CD4-positive, alpha-beta T cell treated with Interleukin-4 for 1 hour (primary cell): ENCODE measurements at places on chromosomes 7 and 10.

GRCh38 chr7:51134013-51134441, 182.6 kb downstream of the COBL start:
- no peak for DNase-seq

GRCh38 chr10:48470115-48470892, 134.6 kb downstream of the ARHGAP22 start:
- peak; percentile 5 for DNase-seq

GRCh38 chr7:88217675-88218428, 2.0 kb downstream of the SRI start:
- DNase-seq = peak; percentile 46

DNA sequence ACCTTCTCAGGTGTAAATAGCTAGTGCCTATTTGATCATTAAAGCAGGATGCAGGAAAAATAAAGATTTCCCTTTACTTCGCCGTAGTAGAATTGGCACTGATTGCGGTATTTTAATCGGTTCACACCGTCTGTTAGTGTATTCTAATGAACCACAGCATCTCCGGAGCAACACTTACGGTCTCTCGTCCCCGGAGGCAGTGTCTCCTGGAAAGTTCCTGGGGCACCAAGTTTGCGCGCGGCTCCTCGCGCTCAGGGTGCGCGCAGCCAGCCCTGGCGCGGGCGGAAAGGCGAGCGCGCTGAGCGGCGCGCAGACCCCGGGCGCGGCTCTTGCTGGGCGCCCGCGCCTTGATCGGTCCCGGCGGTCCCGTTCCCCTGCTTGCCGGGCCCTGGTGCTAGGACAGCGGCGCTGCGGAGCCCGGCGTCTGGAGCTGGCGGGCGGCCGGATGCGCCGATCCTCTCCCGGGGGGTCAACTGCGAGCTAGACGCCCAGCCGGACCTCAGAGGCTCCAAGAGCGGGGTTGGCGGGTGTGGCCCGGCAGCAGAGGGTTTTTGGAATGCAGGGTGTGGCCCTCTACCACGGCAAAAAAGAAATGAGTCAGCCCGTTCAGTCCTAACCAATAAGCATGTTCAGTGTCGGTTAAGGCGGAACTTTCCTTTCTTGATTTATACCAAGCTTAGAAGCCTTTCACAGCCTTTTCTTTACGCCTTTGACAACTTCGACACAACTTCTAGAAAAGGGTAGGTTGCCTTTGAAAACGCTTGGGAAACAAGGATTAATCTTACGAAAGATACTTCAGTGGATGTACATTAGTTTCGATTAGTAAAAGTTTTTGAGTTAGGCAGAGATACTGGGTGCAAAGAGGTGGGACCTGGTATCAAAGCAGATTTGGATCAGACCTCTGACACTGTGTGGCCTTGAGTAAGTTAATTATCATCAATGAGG, 166.8 kb upstream of the ASAH2 start:
- DNase-seq = peak; percentile 57

DNA sequence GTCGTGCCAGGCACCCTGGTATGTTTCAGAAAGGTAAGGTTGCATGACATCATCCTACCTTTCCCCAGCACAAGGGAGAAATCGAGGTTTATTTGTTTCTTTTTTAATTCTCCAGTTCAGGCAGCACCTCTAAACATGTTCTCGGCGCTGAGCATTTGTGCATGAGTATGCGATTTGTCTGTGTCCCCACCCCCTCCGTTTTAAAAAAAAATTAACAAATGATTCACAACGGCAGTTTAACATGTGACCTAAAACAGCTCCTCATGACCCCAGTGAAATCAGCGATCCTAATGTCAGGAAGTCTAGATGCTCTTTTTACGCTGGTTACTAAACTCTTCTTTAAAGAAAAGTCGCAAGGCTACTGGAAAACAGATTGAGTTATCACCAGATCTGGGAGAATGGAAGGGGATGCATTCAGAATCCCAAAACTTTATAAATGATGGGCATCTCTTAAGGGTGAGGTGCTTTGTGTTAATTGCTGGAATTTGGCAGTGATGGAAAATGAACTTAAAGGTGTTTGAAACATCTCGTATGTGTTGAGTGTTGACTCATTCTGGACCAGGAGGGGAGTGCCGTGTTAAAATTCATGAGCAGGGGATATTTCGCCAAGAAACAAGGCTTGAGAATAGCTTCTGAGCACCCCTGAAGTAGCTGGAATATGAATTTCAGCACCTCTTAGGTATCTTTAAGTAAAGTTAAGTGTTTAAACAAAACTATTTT, 106.8 kb upstream of the PDCD4 start:
- no peak for DNase-seq

- DNase-seq = no peak
These were observed 6.6 kb downstream of the AFAP1L2 start for GRCh38 chr10:114397651-114398145.

- no peak for DNase-seq
These were observed 7.7 kb downstream of the BBS9 start for GRCh38 chr7:33137103-33137502.

GRCh38 chr7:128103498-128104107, 72.4 kb upstream of the LRRC4 start:
- no peak for DNase-seq

DNA sequence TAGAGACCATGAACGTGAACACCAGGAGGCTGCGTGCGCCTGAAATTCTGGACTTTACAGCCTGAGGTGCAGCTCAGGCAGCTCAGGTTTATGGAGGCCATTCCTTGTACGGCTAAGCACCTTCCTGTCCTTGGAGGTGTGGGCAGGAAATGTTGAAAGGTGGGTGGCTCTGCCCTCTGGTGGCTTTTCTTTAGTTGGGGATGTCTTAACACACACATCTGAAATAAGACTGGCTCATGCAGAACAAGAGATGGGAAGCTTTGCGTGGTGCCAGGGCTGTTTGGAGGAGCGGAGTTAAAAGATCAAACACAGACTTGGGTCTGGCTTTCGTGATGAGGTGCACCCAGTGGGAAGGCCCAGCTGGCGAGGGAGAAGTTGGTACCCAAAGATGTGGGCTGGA, 64.1 kb downstream of the DOCK1 start:
- no peak for DNase-seq

DNA sequence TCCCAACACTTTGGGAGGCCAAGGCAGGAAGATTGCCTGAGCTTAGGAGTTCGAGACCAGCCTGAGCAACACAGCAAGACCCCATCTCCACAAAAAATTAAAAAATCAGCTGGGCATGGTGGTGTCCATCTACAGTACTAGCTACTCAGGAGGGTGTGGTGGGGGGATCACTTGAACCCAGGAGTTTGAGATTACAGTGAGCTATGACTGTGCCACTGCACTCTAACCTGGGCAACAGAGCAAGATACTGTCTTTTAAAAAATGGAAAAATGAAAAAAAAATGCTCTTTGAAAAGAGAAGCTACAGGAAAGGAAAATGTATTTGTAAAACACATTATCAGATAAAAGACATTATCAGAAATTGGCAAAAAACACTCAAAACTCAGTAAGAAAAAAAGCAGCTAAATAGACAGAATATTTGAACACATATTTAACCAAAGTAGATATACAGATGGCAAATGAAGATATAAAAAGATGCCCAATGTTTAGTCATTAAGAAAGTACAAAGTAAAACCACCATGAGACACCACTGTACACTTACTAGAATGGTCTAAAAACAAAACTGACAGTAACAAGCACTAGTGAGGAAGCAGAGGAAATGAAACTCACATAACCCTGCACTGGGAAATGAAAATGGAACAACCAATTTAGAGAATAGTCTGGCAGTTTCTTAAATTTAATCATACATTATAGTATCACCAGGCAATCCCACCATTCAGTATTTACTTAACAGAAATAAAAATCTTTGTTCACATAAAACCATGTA, 40.5 kb downstream of the NRBF2 start:
- DNase-seq = no peak

GRCh38 chr7:68892236-68892635, 706.0 kb upstream of the AUTS2 start:
- DNase-seq = no peak

- no peak for DNase-seq
These were observed 33.2 kb upstream of the MXI1 start for GRCh38 chr10:110174201-110174600.

- DNase-seq = no peak
These were observed 10.2 kb downstream of the PLEKHA8 start for GRCh38 chr7:30038196-30038980.

DNA sequence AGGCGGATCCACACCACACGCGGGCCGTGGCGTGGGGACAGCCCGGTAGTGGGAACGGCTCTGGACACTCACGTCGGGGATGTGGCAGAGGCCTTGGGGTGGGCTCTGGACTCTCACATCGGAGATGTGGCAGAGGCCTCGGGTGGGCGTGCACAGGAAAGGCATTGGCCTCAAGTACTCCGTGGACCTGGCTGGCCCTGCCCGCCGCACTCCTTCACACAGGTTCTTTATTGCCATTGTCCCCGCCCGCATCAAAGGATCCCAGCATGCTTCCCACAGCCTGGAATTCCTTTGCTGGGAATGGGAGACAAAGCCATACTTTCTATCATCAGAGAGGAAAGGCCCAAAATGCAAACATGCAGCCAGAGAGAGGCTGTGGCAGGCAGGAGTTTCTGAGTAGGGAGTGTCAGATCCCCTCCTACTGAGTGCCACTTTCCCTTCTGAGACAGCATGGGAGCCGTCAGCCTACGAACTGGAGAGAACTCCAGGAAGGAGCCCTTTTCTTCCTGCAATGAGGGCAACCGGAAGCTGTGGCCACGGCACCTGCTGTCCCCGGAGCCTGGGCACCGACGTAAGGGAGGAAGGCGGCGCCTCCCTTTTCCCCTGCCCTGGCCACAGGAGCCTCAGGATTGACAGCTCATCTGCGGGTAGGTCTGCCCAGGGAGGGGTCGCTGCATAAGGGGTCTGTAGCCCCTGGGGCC, 51.5 kb downstream of the RBM17 start:
- peak; percentile 36 for DNase-seq

DNA sequence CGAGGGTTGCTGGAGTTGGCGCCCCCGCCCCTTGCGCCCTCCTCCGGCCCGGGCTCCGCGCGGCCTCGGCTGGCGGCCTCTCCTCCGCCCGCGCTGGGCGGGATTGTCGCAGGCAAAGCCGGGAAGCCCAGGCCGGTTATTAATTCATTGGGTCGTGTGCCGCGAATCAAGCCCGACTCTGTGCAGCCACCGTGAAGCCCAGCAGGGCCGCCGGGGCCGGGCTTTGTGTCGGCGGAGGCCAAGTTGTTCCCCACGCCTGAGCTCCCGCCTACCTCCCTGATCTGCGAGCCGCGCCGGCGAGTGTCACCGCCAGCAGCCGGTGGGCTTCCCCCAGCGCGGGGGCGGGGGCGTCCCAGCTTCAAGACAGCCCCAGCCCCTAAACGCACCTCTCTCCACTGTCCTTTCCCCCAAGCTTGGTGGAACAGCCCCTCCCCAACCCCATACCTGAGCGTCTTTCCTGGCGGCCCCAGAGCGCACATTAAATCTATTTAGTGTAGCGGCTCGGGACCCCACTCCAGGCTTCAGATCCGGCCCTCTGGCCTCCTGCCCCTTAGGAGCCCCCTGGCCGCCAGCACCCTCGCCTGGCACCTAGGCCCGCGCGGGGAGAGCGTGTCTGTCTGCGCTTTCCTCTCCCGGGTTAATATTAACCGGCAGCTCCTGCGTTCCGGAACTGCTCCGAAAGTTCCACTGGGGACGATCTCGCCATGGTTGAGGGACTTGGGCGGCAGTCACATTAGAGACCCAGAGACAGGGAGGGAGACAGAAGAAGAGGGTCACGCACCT, 3.5 kb downstream of the SHH start:
- no peak for DNase-seq

DNA sequence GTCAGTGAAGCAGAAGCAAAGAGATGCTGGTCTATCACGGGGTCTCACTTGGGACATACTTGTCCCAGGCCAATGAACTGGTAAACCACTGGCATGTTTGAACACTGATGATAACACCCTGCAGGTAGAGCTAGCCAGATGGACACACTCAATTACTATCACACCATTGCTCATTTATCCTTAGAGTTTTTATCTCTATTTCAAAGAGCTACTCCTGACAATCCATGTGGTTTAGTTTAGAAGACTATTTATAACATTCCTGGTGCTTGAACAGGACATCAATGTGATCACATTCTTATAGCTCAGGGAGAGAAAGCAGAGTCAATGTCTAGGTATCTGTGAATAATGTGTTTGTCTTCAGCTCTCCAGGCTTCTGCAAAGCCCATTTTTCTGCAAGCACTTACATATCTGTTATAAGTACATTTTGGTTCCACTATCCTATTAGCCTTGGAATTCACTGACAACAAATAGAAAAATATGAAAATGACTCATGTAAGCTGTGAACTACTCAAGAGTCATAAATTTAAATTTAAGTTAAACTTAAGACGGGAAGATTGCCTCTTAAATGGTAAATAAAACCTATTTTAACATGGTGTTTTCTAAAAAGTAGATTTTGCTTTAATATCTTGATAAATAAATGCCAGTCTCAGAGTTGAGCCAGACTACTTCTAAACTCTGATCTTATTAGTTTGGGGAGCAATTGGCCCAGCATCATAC, 106.7 kb upstream of the MBL2 start:
- no peak for DNase-seq

DNA sequence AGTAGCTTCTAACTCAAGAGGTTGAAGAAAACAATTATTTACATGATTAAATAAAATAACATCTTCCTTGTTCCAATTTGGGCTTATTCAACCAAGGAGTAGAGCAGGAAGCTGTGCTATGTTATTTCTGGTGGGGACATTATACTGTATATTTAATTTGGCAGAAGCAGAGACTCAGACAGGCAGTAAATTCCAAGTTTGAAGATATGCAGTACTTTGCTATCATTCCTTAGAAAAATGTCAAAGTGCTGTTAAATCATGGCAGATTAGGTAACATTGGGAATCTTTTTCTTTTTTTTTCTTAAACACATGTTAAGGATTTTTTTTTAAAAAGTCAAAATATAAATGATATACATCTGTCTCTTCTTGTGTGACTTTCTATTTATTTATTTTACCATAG, 190.1 kb downstream of the SUGCT start:
- no peak for DNase-seq

DNA sequence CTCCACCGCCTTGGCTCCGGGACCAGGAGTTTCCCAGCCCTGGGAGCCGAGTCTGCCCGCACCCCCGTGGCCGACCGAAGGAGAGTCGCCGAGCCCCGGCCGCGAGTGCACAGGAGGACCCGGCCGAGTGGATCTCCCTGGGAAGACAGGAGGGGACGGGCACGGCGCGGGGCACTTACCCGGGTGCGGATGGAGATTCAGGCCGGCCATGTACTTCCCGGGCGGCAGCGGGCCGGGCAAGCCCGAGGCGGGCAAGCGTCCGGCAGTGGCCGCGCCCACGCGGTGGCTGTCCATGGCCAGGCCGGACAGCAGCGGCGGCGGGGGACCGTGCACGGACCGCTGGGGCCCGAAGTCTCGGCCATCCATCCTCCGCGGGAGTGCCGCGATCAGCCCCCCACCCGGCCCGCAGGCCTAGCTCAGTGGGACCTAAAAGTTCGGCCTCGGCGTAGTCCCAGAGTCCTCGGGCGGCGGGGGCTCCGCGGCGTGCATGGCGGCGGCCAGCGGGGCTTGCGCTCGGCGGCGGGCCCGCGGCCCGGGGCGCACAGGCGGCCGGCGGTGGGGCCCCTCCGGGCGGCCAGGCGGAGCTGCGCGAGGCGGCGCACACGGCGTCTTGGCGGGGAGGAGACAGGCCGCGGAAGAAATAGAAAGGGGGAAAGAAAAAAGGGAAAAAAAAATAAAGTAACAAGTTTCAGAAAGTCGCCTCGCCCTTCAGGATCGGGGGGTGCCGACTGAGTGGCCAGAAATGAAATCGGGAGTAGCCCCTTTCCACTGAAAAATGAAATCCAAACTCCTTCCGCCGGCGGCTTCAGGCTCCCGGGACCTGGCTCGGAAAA, 2.5 kb downstream of the TNRC18 start:
- DNase-seq = no peak
